Ecto neural progenitor cell (in vitro differentiated cells): ENCODE measurements at places on chromosomes 16 and 17.

DNA sequence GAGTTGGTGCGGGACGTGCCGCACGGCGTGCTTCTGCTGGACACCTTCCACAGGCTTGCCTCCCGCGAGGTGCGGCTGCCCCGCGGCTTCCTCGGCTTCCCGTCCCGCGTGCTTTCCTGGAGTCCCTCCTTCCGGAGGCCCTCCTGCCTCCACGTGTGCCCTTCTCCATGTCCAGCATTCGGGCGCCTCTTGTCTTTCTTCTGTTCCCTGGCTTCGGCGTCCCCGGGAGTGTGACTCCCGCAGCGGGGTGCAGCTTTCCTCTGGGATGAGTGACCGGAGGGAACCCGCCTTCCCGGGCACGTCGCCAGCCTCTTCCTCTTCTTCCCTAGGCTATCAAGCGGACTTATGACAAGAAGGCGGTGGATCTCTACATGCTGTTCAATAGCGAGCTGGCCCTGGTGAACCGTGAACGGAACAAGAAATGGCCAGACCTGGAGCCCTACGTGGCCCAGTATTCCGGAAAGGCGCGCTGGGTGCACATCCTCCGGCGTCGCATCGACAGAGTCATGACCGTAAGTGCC, 23.0 kb downstream of the DNAH2 start:
- DNase-seq: no peak

GRCh38 chr16:3022684-3023414, 893 bp downstream of the HCFC1R1 start:
- no peak for DNase-seq

DNA sequence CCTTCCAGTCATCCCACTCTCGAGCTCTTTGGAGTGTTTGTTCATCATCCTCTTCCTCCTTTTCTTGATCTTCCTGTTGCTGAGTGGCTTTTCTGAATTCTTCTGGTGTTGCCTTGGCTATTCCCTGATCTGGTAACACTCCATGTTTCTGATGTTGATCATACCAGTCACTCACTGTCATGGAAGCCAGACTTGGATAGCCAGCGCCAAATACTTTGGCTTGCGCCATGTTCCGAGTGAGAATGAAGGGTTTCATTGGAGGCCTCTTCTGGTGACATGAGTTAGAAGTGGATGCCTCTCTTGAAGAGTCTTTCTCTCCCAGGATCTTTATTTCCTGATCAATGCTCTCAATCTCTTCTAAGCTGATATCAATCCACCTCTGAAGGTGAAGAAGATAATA, 31.2 kb downstream of the TEX14 start:
- no peak for DNase-seq

- no peak for DNase-seq
These were observed 3.1 kb downstream of the GAA start for GRCh38 chr17:80104321-80104955.

- DNase-seq: no peak
These were observed 114.7 kb downstream of the ENGASE start for GRCh38 chr17:79189305-79189704.

GRCh38 chr16:3963203-3963602, 82.7 kb upstream of the CREBBP start:
- no peak for DNase-seq
